Fibroblast of skin of back (primary cell): ENCODE measurements at places on chromosomes 12 and 14.

DNA sequence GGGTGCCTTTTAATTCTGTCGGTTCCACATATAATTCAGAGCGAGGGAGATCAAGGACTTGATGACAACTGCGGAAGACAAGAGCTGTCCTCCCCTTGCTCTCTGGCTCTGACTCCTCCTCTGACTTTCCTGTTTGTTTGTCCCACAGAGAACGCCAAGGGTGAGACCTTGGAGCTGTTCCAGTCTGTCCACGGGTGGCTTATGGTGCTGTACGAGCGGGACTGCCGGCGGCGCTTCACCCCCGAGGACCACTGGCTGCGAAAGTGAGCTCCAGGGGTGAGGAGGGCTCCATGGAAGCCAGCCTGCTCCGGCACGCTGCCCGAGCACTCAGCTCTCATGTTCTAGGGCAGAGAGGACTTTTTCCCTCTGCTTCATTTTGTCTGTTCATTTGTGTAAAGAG is 32.8 kb downstream of the UBE3B start:
- DNase-seq: no peak

GRCh38 chr12:75715323-75715644 is 203.9 kb upstream of the KRR1 start:
- no peak for DNase-seq

- no peak for DNase-seq
These were observed 395.9 kb downstream of the EGLN3 start for GRCh38 chr14:33554988-33555387.

DNA sequence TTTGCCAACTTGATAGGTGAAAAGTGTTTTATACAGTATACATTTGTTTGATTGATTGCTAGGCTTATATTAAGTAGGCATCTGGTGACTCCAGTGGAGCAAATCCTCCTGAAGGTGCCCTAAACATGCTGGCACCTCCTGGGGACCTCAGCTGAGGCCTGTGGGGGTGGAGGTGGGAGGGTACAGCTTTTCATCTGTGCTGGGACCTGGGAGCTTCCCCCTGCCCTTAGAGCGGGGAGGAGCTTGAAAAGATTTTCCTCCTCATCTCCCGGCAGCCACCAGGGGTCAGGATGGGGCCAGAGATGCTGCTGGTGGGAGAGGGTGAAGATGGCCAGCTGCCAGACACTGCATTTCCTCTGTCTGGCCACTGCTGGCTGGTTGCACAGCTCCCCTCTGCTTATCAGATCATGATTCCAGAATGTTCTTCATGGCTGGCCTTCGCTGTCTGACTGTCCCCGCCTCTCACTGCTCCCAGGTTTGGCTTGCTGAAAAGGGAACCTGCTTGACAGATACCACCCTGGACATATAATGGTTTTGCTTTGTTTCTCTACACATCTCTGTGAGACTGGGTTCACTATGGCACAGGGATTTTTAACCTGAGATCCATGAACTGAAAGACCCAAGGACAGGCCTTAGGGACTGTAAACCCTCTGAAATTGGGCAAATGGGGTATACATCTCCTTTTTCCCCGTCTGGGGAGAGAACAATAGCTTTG is 10.5 kb upstream of the JPH4 start:
- peak; percentile 85 for DNase-seq

GRCh38 chr14:21382886-21383847 is 652 bp downstream of the SUPT16H start:
- peak; percentile 65 for DNase-seq

- no peak for DNase-seq
These were observed 129.2 kb upstream of the SLCO1B1 start for GRCh38 chr12:21001778-21002177.

- DNase-seq: no peak
These were observed 182.8 kb downstream of the SLC5A8 start for GRCh38 chr12:101027200-101027599.

DNA sequence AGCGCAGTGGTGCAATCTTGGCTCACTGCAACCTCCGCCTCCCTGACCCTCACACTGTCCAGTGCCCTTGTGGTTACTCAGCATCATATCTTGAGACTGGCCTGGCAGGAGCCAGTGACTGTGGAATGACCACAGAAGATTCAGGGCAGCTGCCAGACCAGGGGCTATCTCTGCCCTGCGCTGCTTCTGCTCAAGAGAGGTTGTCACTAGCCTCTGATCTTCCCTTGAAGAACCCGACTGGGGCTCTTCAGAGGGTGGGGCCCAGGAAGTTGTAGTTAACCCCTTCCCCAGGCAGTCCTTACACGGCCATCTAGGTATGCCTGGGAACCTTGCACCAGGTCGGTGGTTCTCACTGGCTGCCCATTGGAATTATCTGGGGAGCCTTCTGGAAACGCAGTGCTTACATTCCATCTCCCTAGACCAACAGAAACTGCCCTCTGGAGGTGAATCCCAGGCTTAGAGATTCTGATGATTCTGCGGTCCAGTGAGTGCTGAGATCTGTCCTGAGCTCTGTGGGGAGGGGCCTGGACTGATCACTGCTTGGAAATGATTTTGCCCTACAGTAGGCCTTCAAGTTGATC is 41.4 kb downstream of the PLEKHG3 start:
- peak; percentile 34 for DNase-seq

DNA sequence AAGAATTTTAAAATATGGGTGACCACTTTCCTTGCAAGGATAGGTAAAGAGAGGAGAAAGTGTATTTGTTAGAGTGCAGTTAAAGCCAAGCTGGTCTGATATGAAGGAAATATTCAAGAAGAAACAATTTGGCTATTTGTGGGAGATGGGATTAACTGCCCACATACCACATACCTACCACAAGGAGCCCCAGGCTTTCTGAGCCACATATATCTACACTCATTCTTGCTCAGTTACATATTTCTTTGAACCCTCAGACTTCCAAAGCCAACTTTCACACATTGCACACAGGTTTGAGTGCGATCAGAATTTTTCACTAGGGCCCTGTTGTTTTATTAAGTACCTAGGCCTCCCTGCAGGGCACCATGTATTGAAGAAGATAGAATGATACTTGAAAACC is 330.2 kb downstream of the ZFP36L1 start:
- DNase-seq: peak; percentile 24

DNA sequence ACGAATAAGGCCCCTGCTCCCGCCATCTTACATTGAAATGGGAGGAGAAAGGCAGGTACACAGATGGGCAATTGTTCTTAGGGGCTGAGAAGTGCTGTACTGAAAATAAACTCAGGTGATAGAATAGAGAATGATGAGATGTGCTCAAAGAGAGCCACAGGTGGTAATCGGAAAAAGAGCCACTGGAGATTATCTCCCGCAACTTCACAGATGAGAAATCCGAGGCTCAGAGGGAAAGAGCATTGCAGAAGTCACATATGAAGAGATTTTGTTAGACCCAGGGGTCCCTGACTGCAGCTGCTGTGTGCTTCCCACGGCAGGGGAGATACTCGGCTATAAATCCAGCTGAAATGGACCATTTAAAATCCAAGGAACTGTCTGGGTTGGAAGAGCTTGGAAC is 73.7 kb downstream of the PRIMA1 start:
- no peak for DNase-seq

DNA sequence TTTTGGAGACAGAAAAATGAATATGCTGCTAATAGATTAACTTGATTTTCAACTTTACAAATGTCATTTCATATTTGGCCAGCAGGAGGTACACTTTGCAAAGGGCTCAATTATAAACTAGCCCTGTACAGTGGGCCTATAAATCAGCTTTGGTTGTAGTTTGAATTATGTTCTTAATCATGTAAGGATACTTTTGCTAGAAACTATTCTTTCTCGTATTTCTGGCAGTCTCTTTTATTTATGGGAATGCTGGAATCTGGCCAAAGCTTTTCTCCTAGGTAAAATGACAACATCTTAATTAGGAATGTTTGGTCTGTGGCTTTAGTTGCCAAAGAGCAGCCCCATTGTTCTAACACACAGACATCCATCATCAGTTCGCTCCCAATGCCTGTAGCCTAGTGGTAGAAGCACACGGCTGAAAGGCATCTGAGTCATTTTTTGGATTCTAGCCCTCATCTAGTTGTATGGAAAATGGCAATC is 1322.3 kb upstream of the SEL1L start:
- peak; percentile 56 for DNase-seq

DNA sequence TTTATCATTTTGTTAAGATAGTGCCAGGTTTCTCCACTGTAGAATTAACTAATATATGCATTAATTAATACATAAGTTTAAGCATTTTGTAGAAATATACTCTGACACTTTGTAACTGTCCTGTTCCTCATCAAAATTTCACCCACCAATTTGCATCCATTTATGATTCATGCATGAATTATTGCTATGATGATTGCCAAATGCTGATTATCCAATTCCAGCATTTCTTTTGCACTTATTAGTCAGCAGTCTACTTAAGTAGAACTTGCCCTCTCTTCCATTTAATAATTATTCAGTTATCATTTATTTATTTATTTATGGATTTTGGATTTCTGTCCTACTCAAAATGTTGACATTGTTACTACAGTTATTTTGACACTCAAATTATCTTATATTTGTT is 72.2 kb downstream of the SLC6A15 start:
- DNase-seq: no peak

DNA sequence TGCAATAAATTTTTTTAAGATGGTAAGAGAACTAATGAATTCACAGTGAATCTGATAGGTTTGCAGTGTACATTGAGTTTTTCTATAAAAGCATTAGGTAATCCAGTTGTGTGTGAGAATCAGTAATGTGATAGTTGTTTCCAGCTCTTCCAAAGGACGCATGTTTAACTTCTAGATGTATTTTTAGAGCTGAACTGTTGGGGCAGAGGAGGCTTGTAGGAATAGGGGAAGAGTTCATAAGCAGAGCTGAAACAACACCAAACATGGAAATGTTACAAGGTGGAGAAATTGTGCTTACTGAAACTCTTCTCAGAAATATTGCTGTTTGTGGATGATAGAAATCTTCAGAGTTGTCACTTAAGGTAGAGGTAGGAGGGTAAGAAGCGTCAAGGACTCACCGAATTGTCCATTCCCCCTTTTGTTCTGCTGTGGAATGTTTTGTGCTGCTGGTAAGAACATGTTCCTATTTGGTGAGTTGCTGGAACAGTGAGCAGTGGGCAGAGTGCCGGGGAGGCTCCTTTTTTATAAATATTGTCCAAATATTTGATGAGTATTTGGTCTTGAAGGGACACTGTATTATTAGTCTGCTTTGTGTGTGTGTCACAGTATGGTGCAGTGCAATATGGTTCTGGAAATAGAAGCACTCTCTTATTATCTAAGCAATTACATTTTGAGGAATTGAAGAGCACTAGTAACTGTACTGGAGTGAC is 76.7 kb downstream of the ANO6 start:
- DNase-seq: no peak

GRCh38 chr12:117125272-117125613 is 26.0 kb upstream of the TESC start:
- DNase-seq: no peak

DNA sequence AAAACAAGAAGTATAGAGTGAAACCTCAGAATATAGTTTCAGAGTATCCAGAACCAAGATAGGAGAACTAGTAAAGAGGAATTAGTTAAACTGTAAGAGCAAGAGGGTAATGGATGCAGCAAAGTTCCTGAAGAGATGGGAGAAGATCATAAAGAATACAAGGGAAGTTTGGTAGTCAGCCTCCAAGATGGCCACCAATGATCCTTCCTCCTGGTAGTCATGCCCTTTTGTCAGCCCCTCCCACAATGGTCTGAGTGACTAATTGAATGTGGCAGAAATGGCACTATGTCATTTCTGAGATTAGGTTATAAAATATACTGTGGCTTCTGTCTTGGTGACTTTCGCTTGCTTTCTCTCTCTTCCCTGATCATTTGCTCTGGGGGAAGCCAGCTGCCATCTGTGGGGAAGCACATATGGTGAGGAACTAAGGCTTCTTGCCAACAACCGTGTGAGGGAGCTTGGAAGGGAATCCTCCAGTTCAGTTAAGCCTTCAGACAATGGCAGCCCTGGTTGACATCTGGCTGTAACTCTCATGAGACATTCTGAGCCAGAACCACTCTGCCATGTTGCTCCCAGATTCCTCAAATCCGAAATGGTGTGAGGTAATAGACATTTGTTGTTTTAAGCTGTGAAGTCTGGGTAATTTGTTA is 55.3 kb upstream of the AMN1 start:
- DNase-seq: no peak

GRCh38 chr14:21965042-21965441 is 291.4 kb upstream of the OR4E1 start:
- DNase-seq: no peak

DNA sequence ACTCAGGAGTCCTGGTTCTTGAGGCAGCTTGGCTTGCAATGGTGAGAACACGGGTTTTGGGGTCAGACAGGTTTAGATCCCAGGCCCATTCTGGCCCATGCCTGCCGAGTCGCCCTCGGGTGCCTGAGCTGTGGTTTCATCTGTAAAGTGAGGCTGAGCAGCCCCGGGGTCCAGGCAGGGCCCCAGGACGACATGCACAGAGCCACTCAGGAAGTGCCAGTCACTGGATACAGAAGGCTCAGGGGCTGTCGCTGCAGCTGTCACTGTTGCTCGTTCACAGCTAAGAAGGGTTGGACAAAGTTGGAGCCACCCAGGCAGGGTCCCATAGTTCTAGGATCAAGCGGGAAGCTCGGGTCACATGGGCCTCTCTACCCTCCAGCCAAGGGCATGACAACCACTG is 403.1 kb downstream of the BCL11B start:
- DNase-seq: no peak

DNA sequence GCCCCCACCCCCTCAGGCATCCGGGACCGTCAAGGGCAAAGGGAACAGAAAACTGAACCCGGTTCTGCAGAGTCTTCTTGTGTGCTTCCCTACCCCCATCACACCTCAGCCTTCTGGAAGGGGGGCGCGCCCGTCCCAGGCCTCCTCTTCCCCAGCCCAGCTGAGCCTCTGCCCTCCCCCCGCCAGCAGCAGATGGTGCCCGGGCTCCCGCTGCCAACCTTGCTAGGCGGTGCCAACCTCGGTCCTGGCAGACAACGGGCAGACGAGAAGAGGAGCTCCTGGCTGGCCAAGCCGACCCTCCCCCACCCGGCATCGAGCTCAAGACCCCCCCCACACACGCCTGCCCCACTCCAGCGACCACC is 8.7 kb downstream of the STAC3 start:
- DNase-seq: no peak

DNA sequence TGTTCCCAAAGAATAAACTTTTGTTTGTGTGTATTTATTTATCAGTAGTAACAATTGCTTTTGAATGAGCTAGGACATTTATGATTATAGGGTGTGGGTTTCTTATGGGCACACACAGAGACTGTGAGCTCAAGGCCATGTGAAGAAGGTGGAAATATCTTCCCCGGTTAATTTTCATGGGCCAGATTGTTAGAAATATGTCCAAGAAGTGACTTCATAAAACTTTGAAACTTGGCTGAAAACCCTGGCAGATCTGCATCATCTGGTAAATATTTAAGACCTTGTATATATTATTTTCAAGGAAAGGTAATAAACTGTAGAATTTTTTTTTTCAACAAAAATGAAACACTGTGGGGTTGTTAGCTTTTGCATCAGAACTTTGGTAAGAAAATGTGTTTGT is 53.5 kb upstream of the RNU6-8 start:
- DNase-seq: no peak

DNA sequence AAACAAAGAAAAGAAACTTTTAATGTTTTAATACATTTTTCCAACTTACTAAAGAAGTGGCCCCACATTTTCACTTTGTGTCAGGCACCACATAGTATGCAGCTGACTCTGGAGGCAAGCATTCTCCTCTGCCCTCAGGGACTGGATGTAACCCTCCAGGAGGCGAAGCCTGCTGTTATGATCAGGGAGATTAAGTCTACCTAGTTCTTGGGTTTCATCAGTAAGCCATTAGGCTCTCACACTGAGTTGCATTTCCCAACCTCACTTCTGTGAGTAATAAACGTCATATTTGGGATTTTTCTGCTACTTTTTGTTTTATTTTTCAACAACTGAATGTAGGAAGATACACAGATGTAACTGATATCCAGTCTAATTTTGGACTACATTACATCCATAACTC is 101.2 kb upstream of the LRFN5 start:
- DNase-seq: peak; percentile 0
